MV-4-11 (cell line): ENCODE measurements at places on chromosomes 6 and 20.

GRCh38 chr20:46357030-46357514 is 48.8 kb upstream of the CDH22 start:
- no peak for DNase-seq

GRCh38 chr6:169545982-169546381 is 155.8 kb downstream of the WDR27 start:
- DNase-seq: no peak

- DNase-seq: no peak
Measured at GRCh38 chr20:62148908-62149314, 5.3 kb downstream of the SS18L1 start.

- peak; percentile 34 for DNase-seq
Measured at GRCh38 chr6:68126089-68126749, 508.9 kb upstream of the ADGRB3 start.

DNA sequence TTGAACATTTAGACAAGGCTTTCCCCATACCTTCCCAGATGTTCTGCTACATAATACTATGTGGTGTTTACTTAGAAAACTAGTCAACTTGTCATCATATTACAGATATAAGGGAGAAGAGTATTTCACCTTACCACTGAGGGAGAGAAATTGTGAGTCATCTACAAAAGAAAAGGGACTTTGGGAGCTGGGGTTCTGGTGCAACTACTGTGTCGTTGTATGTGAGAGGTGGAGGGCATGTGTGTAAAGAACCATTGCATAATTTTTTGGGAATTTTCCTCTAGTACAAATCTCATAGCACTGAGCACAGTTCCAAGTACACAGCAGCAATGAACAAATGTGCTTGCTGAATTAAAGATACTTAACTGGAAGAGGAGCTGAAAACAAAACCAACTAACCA is 665.6 kb downstream of the DHX35 start:
- DNase-seq: no peak

DNA sequence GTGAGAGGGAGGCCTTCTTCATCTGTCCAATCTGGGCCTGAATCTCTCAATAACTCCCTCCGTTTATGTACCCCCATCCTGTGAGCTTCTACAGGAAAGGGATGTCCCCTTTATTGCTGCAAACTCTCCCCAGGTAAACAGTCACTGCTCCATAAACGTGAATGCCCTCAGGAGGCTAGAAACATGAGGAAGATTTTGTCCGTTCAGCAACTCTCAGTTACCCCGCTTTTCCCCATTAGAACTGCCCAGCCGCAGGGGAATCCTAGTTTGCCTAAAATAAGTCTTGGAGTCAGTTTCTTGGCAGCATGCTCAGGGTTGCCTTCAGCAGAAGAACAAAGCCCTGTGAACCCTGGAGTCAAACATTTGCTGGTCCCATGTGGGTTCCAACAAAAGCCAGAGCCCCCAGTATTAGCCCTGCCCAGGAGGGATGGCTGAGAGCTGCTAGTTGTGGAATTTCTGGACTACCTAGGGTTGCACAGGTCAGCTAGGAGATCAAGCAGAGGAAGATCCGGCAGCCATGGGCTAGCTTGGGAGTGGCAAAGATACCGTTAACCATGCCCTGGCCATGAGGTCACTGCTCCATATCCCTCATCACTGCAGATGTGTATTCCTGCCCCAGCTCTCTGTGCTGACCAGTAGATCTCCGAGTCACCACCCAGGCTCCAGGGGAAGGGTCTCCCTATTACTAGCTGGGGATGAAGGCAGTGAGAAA is 640 bp downstream of the LRRN4 start:
- DNase-seq: no peak
